ENCODE measurements at places on chromosomes 12 and 14.

GRCh38 chr14:35989736-35990135, 163.6 kb downstream of the BRMS1L start:
- DNase-seq, result no peak

DNA sequence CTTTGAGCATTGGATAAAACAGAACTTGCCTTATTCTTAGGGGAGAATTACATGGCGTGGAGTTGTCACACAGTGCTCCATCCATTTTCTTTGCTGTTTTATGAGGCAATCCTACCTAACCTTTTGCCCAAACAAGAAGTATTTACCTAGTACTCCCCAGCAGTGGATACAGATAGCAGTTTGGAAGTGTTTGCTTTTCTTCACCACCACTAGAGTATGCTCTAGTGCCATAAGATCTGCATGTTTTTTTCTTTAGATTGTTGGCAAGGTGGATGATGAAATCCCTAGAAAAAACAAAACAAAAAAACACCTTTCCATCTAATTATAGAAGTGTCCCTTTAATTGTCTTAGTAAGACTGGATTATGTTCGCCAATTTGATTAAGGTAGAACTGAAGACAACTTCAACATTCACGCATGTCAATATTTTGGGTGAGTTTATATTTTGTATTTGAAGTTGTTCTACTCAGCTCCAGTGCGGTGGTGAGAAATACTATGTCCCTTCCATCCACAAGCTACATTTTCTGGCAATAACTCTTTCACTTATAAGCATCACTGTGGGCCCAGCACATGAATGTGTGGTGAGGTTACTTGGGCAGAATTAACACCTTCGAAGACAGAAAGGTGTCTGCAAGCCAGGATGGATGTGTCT, 23.6 kb upstream of the TMEM260 start:
- DNase-seq, result no peak

- no peak for DNase-seq
These were observed 73.6 kb downstream of the IQSEC3 start for GRCh38 chr12:140162-140561.

- no peak for DNase-seq
These were observed 222.8 kb downstream of the EGLN3 start for GRCh38 chr14:33728010-33728498.

DNA sequence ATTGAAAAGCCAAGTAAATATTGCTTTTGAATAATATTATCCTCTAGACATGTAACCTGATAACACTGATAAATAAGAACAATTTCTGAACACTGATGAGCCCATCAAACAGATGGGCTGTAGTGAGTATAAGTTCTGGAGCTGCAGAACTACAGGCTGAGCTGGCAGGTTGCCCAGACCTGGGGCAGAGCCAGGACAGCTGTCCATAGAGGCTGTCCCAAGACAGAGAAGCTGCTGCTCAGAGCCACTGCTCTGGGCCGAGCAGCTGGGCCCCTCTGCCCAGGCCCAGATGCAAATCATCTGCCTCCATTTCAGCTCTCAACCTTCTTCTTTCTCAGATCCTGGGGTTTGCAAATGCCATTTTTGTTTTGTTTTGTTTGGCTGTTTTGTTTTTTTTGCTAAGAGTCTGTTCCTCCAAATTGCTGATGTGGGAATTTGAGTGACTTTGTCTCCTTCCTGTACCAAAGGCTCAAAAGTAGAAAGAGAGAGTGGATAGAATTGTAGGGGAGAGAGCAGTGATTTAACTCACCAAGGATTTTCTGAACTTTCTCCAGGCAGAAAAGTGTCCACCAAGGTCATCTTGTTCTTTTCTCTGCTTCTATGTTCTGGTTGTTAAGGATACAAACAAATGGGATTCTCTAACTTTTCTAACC, 4.0 kb upstream of the TESPA1 start:
- DNase-seq, result no peak

GRCh38 chr12:1216560-1216959, 225.5 kb downstream of the ERC1 start:
- no peak for DNase-seq

DNA sequence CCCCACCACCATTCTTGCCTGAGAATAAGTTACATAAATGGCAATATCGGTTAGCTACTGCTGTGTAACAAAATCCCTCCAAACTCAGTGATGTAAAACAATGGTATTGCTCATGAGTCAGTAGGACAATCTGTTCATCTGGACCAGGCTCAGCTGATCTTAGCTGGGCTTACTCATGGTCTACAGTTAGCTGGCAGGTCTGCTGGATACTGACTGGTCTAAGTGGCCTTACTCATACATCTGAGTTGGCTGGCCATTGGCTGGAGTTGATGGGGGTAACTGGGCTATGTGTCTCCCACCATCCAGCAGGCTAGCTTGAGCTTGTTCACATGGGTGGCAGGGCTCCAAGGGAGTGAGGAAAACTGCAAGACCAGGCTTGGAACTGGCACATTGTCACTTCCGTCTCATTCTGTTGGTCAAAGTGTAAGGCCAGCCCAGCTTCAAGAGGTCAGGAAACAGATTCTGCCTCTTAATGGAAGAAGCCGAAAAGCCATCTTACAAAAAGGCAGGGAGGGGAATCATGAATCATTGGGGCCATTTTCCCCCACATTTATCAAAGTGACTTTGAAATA, 56.7 kb upstream of the CHGA start:
- no peak for DNase-seq

DNA sequence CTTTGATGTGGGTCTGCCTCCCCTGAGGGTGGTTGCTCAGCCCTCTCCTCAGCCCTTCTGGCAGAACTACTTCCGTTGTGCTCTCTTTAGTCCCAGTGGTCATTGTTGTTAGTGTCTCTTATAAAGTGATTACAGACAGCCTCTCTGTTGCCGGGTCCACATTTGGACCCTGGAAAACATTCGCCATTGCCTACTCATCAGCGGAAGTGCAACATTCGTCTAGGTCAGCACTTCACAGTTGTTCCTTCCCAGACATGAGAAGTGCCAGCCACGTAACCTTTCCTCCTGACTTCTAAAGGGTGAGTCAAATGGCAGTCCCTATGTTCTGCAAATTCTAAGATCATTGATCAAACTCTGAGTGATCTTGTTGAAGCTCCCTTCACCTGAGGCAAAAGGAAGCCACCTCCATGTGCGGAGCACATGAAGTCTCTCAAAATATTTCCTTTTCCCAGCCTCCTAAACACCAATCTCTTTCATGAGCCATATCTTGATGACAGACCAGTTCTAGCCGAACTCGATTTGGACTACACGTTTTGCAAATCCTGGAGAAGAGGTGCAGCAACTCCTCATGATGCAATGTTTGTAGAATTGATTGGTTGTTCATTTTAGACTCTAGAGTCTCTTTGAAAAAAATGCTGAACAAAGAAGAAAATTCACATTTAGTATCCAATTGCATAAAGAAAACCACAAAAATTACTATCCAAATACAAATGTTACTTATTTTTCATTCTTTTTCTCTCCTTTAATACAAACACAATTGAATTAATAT, 163.8 kb downstream of the RPL10L start:
- DNase-seq, result no peak

- no peak for DNase-seq
These were observed 72.5 kb upstream of the ATP2B1 start for GRCh38 chr12:89781156-89781555.

DNA sequence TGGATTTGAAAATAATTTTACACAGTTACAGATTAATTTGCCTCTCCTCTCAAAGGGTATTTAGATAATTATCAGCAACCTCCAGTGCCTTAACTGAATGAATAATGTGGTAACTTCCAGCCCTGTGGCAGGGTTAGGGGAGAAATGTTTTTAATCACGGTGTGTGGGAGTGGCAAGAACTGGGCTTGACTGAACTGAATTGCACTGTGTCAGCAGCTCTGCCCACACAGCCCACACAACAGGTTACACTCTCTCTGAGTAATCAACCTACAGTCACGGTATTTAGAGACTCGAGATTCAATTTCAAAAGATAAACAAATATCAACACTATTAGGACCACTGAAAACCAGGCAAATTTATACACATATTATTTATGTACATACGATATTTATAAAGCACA, 198.5 kb downstream of the KCNC2 start:
- no peak for DNase-seq

GRCh38 chr14:90585106-90585505, 188.3 kb downstream of the CALM1 start:
- DNase-seq, result no peak

- no peak for DNase-seq
These were observed 22.7 kb upstream of the PRICKLE1 start for GRCh38 chr12:42612231-42612613.

GRCh38 chr12:92336641-92337040, 191.0 kb upstream of the BTG1 start:
- no peak for DNase-seq

DNA sequence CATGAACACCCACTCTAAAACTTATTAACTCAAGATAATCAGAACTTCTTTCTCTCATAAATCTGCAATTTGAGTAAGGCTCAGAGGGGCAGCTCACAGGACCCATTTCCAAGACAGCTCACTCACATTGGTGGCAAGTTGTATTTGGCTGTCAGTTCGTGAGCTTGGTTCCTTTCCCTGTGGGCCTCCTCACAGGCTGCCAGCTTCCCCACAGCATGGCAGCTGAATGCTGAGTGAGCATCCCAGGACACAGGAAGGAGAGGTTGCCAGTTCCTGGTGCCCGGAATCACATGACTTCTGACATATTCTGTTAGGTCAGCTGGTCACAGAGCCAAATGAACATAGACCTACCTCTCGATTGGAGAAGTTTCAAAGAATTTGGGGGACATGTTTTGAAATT, 116.6 kb upstream of the TMEM233 start:
- DNase-seq, result no peak

DNA sequence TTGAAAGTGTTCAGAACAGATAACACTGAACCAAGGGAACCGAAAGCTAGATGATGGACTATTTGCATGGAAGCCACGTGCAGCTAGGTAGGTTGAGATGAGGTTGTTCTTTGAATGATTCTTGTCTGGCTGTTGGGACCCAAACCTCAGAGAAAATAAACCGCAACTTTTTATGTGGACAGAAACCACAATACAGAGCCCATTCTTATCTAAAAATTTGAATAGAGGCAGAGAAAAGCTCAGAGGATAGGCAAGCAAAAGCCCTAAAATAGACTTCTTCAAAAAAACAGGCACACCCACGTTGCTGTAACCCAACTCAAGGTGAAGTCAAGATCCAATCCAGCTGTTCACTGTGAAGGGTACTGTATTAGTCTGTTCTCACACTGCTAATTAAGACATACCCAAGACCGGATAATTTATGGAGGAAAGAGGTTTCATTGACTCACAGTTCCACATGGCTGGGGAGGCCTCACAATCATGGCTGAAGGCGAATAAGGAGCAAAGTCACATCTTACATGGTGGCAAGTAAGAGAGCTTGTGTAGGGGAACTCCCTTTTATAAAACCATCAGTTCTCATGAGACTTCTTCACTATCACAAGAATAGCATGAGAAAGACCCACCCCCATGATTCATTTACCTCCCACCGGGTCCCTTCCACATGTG, 353.8 kb downstream of the AACS start:
- no peak for DNase-seq

DNA sequence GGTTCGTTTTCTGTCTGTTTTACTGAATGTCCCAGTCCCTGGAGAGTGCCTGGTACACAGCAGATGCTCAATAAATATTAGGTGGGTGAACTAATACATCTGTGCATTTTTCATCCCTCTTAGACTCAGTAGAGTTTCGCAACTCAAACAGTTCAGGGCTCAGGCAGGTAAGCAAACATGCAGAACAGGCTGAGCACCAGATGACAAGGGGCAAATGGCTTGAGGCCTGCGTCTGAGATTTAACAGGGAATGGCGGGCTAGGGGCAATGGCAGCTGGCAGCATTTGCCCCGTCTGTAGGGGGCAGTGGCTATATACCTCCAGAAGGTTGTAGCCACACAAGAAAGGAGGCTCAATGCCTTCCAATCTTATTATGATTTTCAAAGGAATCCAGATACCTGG, 8.6 kb upstream of the RAN start:
- no peak for DNase-seq

- no peak for DNase-seq
These were observed 9.0 kb upstream of the MLEC start for GRCh38 chr12:120677765-120678473.

DNA sequence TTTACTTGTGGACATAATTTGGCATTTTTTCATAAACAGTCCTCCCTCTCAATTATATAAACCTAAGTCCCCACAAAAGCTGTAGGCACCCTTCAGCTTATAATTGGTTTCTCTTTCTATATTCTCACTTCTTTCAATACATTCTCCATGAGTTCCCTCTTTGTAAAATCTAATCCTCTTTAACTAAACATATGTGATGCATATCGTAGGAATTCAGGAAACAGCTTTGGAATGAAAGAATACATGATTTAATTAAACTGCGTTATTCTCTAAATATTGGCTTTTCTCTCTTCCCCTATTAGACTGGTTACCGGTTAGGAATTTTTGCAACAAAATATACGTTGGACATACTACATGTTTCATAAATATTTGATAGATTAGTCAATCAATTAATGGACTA, 1122.6 kb downstream of the FLRT2 start:
- no peak for DNase-seq

DNA sequence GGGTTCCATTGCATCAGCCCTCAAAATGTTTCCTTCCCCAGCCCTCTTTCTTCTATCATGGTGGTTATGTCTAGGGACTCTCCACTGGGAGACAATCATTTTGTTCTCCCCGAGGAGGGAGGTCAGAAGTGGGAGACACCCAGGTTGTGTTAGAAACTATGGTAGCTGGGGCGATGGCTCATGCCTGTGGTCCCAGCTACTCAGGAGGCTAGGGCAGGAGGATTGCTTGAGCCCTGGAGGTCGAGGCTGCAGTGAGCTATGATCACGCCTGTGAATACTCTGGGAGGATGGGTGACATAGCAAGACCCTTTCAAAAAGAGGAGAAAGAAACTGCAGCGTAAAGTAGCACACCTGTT, 13.0 kb upstream of the LRRC23 start:
- no peak for DNase-seq

DNA sequence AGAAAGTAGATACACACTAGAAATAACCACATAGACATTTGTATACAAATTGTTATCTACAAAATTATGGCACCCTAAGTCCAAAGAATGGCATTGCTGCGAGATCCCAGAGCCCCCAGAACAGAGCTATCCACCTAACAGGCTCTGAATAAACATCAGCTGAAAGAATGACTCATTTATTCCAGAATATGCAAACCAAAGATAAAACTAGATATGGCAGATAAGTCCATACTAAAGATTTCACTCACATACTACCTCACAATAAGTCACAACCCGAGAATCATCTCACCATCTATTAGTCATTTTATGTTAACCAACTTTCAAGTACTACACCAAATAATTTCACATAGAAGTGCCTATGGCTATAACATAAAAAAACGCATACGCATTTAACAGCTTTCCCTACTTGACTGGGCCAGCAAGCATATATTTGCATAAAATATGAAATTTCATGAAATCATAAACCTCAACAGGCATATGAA, 5.6 kb downstream of the CNIH1 start:
- no peak for DNase-seq
